ENCODE measurements at places on chromosomes 1 and 21.

- DNase-seq: no peak
Measured at GRCh38 chr1:36625935-36626310, 143.2 kb upstream of the CSF3R start.

- no peak for DNase-seq
Measured at GRCh38 chr21:28310171-28310685, 682.4 kb downstream of the LTN1 start.

DNA sequence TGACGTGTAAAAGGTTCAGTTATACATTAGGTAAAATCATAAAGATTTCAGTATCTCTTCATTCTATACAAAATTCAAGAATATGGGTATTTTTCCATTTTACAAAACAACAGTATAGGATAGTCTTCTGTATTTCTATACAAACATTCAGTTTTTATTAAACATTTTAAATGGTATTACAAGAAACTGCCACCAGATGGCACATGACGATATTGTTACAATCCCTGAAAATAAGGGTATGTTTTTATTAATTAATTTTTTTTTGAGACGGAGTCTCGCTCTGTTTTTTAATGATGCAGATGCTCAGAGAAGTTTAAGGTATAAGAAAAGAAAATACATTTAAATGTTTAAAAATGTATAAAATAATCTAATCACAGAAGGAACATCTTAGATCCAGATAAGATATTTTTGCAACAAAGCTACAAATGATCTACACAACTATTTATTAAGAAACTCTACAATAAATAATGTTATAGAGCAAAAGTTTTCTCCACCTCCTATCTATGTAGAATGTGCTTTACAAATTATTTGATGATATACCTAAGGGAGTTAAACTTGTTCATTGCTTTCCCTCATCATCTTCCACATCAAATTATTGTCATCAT lies 23.5 kb upstream of the RSBN1 start:
- DNase-seq: no peak

- no peak for DNase-seq
Measured at GRCh38 chr1:38050397-38051078, 3.9 kb upstream of the POU3F1 start.

DNA sequence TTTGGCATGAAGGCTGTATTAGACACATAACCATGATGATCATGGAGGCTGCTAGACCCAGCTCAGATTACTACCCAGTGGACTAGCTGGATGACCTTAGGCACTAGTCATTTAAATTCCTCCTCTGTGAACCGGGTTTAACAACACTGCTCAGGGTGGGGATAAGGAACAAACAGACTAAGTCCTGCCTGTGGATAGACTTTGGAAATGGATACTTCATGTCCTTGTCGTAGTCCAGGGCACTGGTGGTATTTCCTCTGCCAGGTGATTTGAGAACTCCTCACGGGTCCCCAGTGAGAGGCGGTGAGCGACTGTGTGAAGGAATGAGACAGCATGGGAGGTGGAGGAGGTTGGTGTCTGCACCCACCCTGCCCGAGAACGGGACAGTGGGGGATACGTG lies 72.9 kb upstream of the SELENON start:
- DNase-seq: no peak

DNA sequence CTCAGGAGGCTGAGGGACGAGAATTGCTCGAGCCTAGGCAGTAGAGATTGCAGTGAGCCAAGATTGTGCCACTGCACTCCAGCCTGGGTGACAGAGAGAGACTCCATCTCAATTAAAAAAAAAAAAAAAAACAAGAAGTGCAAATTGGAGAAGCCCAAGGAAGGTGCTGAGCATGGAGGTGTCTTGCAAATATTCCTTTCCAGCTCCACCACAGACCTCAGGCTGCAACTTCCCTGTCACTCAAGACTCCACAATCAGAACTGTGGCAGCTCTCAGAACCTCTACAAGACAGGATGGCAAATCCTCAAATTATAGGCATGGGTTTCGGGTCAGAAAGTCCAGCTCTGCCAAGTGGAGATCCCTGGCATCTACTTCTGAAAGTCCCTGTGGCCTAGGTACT lies 104.4 kb upstream of the TIAM1 start:
- no peak for DNase-seq

DNA sequence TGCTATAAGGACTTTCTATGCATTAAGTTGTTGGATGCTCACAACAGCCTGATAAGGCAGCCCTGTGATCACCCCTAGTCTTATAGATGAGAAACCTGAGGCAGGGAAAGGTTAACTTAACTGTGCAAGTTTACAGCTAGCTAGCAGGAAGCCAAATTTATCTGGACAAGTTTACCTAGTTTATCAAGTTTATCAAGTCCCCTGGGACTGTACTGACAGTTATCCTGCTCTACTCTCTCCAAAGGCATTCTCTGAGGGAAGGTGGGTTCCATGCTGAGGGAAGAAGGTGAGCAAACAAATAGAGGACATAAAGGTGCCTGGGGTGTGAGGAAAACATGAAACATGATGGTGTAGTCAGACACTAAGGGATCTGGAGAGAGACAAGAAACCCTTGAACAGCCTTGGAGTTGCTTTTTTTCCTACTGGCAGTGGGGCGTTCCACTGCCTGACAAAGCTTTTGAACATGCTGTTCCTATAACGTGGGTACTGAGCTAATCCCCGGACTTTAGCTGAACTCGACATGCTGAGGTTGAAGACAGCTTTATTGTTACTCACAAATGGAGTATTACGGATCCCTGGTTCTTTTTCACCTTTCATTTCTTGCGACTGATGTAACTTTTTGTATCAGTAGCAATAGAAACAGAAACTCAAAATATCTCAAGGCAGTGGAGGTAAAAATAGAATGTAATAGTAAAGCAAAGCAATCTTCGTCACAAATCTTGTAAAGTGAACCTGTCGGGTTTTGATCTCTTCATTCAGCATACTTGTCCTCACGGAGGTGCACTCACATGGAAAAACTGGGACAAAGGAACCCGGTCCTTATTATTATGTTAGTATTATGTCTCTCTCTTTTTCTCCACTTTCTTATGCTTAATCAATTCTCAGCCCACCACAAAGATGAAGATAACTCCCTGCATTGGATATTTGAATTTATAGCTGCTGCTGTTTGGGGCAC lies 42.4 kb upstream of the ESRRG start:
- DNase-seq: no peak

DNA sequence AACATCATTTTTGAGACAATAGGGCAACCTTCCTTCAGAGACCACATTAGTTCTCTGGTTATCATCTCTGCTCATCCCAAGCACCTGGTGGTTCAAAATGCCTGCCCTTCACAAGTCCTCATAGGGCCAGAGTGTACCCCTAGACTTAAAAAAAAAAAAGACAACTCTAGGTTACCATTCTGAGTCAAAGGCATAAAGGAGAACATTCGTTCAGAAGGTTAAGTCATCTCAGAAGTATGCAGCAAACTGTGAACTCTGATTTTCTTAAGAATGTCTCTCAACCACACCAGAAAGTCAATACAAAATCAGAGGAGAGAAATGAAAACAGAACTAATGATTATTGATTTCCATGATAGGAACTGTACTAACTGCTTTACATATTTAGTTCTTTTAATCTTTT lies 9.2 kb upstream of the BEND5 start:
- DNase-seq: no peak

GRCh38 chr1:226660410-226661182 lies 78.5 kb downstream of the ITPKB start:
- DNase-seq: no peak

GRCh38 chr1:227945891-227946623 lies 1.7 kb downstream of the WNT9A start:
- DNase-seq: no peak

DNA sequence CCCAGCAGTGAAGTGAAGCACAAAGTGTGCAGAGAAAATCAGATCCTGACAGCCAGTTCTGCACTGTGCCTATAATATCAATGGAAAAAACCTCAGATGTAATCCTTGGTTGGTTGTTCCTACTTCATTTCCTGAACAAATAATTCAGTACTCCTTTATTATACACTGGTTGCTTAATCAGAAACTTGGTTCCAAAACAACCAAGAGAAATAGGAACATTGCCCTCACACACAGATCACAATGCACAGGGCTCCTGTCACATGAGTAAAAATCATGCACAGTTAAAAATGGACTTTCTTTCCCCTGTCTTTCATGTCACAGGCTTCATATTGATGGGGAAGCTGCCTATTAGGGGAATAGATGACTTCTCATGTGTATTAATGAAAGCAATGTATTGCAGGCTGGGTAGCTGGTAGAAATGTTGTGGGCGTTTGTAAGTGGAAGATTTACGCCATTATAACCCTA lies 9.7 kb downstream of the DNASE2B start:
- no peak for DNase-seq

DNA sequence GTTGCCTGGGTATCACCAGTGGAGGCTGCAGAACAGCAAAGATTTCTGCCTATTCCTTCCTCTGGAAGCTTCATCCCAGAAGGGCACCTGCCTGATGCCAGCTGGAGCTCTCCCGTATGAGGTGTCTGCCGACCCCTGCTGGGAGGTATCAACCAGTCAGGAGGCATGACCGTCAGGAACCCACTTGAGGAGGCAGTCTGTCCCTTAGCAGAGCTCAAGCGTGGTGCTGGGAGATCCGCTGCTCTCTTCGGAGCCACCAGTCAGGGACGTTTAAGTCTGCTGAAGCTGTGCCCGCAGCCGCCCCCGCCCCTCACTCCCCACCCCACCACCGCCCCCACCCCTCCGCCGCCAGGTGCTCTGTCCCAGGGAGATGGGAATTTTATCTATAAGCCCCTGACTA lies 23.1 kb upstream of the HFM1 start:
- no peak for DNase-seq
